ENCODE measurements at places on chromosomes 6 and 20.

DNA sequence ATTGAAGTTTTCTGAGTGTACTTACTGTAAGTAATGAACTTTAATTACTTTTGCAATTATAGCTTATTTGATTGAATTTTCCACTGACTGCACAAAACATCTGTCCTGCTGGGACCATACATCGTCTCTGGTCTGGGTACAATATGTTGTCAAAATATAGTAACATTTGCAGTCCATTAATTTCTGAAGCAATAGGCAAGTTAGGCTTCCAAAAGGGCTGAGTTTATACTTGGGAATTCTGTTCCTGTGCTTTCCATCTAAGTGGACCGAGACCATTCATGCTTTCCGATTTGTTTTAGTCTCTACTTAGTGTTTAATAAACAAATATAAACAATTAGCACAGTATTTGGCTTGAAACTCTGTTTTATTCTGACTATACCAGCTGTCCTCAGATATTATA lies 139.3 kb downstream of the RFPL4B start:
- DNase-seq, result no peak

GRCh38 chr6:112245511-112246203 lies 8.7 kb downstream of the LAMA4 start:
- no peak for DNase-seq

- no peak for DNase-seq
These were observed 17.0 kb downstream of the PHF20 start for GRCh38 chr20:35788796-35789195.

- peak; percentile 53 for DNase-seq
These were observed 27.5 kb downstream of the SERPINB9 start for GRCh38 chr6:2875359-2876191.

DNA sequence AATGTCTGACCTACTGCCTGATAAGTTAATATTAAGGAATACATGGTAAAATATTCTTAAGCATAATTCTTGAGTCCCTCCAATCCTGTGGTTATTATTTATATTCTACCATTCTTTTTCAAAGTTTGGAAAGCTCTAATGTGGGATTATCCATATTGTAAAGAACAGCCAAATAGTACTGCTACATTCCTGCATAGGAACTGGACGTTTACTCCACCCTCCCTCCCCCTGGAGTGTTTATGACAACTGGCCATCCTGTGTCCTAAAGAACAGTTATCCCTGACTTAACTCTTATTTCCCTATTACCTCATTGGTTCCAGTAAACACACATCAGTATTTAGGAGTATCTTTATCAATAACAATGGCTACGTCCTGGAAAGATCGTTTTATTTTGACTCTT lies 308.7 kb upstream of the TFAP2D start:
- DNase-seq, result no peak
